Thymus (tissue), 14 donors: ENCODE measurements at places on chromosomes 1 and 21. TPM values are rescaled to one million over a fixed set of nuclear protein-coding genes. Genes with fewer than 3 reads are reported as not detected.
A peak's percentile ranks its signal among the peaks of the same experiment; 100 is the strongest.

DNA sequence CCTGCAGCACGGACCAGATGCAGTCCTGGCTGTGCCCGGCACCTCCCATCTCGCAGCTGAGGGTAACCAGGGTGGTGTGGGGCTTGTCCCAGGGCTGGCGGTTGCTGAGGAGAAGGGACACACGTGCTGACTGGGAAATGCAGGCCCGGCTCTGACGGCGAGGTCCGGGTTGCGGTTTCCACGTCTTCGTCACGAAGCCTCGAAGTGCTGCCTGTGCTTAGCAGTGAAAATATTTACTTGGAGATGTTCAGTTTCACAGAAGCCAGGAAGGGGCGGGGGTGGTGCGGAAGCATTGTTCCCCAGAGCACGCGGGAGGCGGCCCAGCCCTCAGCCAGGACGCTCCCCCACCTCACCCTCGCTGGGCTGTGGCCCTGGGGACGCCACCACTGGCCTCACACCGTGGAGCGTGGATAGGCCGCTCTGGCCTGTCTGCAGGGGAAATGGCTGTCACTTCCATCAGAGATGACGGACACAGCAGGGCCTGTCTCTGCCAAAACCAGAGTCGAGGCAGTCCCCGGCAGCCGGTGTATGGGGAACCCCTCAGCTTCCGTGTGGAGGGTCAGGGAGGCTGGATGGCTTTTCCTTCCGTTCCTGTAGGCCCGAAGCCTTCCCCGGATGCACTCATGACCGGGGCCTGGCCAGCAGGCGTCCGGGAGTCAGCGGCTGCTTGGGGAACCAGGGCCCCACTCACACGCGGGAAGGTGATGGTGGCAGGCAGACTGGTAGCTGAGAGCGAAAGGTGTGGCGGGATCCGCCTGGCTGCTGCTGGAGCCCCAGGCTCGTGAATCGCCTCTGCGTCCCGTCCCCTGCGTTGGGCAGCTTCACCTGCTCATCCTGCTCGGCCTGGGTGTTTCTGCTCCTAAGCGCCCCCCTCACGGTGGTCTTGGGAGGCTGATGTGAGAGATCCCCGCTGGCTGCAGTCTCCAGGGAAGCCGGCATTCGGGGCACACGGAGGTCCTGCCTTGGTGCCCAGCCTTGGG, 14.7 kb upstream of the POFUT2 start:
- H3K27me3 ChIP-seq = peaks cover 3% of the 10 kb centered on the region
- no peak overlapping the region for H3K4me3 ChIP-seq
- H3K36me3 ChIP-seq = no peaks in the 10 kb centered on the region
- no peak for DNase-seq
- H3K4me1 ChIP-seq = peaks cover 13% of the 10 kb centered on the region

Gene SH2D1B
- 0.47 TPM for total RNA-seq

GRCh38 chr1:3481836-3482375, 27.4 kb downstream of the ARHGEF16 start:
- no peak overlapping the region for H3K27ac ChIP-seq
- no peaks in the 10 kb centered on the region for H3K27me3 ChIP-seq
- no peaks in the 10 kb centered on the region for H3K36me3 ChIP-seq
- H3K4me3 ChIP-seq = no peak overlapping the region
- DNase-seq = no peak

- H3K4me3 ChIP-seq = no peak overlapping the region
- no peak for DNase-seq
- no peaks in the 10 kb centered on the region for H3K27me3 ChIP-seq
- H3K27ac ChIP-seq = no peak overlapping the region
- H3K36me3 ChIP-seq = peaks cover 4% of the 10 kb centered on the region
Observed at GRCh38 chr1:13751458-13751871, 51.5 kb downstream of the PRDM2 start.

- H3K27ac ChIP-seq = no peak overlapping the region
- H3K27me3 ChIP-seq = peaks cover 24% of the 10 kb centered on the region
- no peak for DNase-seq
- H3K4me3 ChIP-seq = no peak overlapping the region
Observed at GRCh38 chr1:205500240-205501233, 3.9 kb upstream of the CDK18 start.

- no peak overlapping the region for H3K27ac ChIP-seq
- no peaks in the 10 kb centered on the region for H3K36me3 ChIP-seq
- no peak overlapping the region for H3K4me3 ChIP-seq
- DNase-seq = no peak
- no peaks in the 10 kb centered on the region for H3K27me3 ChIP-seq
Observed at GRCh38 chr1:87279536-87279875, 49.2 kb upstream of the LMO4 start.

Gene FBXO44
- 8.6 TPM for total RNA-seq

Gene HCN3
- 0.76 TPM for total RNA-seq

GRCh38 chr1:41835485-41835884, 83.2 kb downstream of the HIVEP3 start:
- H3K27me3 ChIP-seq = no peaks in the 10 kb centered on the region
- no peak overlapping the region for H3K4me3 ChIP-seq
- H3K27ac ChIP-seq = no peak overlapping the region
- DNase-seq = no peak
- no peaks in the 10 kb centered on the region for H3K4me1 ChIP-seq
- no peaks in the 10 kb centered on the region for H3K36me3 ChIP-seq

DNA sequence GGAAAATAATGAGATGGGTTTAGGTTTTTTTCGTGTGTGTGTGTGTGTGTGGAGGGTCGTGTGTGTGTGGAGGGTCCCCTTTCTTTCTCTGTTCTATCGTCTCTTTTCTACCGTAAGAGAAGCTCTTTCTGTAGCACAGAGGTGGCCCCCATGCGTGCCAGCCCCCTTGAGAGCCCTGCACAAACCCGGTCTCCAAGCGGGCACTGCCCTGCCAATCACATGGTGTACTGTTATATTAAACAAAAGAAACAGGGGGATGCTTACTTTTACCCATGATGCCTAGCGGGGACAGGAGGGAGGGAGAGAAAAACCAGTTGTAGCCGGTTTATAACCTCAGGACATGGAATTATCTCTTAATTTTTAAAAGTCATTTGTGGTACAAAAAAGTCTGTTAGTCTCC, 41.0 kb downstream of the GATAD2B start:
- H3K27me3 ChIP-seq = no peaks in the 10 kb centered on the region
- H3K27ac ChIP-seq = peak overlapping the region; percentile 68
- H3K36me3 ChIP-seq = no peaks in the 10 kb centered on the region
- H3K4me1 ChIP-seq = peaks cover 3% of the 10 kb centered on the region

GRCh38 chr1:70727886-70728489, 316.9 kb downstream of the CTH start:
- DNase-seq = no peak
- no peaks in the 10 kb centered on the region for H3K27me3 ChIP-seq
- no peaks in the 10 kb centered on the region for H3K36me3 ChIP-seq
- no peaks in the 10 kb centered on the region for H3K4me1 ChIP-seq
- no peak overlapping the region for H3K27ac ChIP-seq

GRCh38 chr1:181583598-181583997, 100.3 kb downstream of the CACNA1E start:
- H3K27me3 ChIP-seq = no peaks in the 10 kb centered on the region
- DNase-seq = no peak
- H3K27ac ChIP-seq = no peak overlapping the region
- no peaks in the 10 kb centered on the region for H3K4me1 ChIP-seq
- H3K4me3 ChIP-seq = no peak overlapping the region

GRCh38 chr1:216670118-216670883, 52.9 kb downstream of the ESRRG start:
- H3K36me3 ChIP-seq = no peaks in the 10 kb centered on the region
- H3K27me3 ChIP-seq = no peaks in the 10 kb centered on the region
- H3K4me1 ChIP-seq = no peaks in the 10 kb centered on the region
- no peak for DNase-seq

DNA sequence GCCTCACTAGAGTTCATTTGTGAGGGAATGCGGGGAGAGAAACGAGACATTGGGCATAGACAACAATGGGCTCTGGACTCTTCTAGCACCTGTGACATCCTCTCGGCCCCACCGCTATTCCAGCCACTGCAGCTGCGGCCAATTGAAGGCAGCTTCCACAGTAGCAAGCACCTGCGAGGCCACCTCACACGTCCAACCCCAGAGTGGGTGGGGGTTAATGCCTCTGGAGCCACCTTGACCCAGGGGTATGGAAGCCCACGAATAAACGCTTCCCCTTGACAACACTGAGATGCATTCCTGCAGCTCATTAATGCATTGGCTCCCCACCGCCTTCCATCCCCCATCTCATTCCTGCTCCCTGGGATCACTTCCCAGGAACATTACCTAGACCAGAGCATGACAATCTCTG, 104.4 kb downstream of the GLIS1 start:
- no peak overlapping the region for H3K27ac ChIP-seq
- H3K4me3 ChIP-seq = no peak overlapping the region
- H3K27me3 ChIP-seq = no peaks in the 10 kb centered on the region
- no peak for DNase-seq
- peaks cover 3% of the 10 kb centered on the region for H3K4me1 ChIP-seq

DNA sequence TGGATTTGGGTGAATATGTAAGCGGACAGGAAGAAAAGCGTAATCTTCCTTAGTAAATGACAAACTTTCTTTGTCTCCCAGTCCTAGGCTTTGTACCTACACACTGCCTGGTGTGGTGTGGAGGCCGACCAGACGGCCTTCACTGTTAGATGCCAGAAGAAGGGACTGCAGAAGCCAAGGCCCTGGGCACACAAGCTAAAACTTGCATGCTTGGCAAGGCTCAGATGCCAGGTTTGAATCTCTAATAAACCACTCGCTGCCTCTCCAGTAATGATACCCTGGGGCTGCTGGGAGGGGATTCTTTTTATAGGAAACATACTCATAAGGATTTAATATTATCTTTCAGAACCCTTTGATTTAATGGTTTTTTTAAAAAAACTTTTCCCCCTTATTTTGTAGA, 263.8 kb downstream of the PTPRC start:
- H3K27me3 ChIP-seq = no peaks in the 10 kb centered on the region
- no peaks in the 10 kb centered on the region for H3K4me1 ChIP-seq

GRCh38 chr1:156599811-156600210, 1.5 kb downstream of the GPATCH4 start:
- no peaks in the 10 kb centered on the region for H3K27me3 ChIP-seq
- no peak overlapping the region for H3K4me3 ChIP-seq
- H3K27ac ChIP-seq = no peak overlapping the region
- peaks cover 7% of the 10 kb centered on the region for H3K4me1 ChIP-seq
- peaks cover 16% of the 10 kb centered on the region for H3K36me3 ChIP-seq

DNA sequence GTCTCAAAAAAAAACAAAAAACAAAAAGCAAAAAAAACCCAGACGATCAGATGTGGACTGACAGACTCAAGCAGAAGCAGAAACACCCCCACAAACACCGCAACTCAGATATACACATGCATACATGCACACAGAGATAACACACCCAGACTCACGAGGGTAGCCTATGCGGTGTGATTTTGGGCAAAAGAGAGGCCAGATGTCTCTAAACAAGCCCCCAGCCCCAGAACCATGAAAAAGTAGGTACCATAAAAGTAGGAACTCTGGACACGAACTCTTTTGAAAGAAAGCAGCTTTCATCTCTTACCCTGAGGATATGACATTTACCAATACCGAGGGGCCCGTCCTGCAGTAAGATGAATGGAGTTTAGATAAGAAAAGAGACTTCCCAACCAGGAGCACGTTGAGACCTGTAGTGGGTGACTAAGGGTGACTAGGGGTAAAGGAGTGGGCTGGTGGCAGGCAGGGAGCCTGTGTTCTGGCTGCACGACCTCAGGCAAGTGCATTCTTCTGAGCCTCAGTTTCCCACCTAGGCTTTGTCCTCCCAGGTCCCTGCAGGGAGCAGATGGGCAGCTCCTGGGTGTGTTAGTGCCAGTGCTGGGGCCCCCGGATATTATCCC, 1.5 kb upstream of the TINAGL1 start:
- peaks cover 2% of the 10 kb centered on the region for H3K4me1 ChIP-seq
- DNase-seq = no peak
- no peak overlapping the region for H3K27ac ChIP-seq
- H3K36me3 ChIP-seq = no peaks in the 10 kb centered on the region

DNA sequence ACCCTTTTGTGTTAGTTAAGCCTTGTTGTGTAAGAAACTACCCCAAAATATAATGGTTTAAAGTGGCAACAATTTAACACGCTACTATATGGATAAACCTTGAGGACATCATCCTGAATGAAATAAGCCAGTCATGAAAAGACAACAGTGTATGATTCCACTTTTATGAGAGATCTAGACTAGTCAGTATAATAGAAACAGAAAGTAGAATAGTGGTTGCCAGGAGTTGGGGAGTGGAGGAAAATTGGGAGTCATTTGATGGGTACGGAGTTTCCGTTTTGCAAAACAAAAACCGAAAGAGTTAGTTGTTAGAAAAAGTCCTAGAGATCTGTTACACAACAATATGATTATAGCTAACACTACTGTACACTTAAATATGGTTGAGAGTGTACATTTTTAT, 16.0 kb upstream of the CHIA start:
- no peaks in the 10 kb centered on the region for H3K36me3 ChIP-seq
- H3K4me1 ChIP-seq = peaks cover 4% of the 10 kb centered on the region
- no peak overlapping the region for H3K27ac ChIP-seq
- no peak for DNase-seq
- H3K4me3 ChIP-seq = no peak overlapping the region

Gene SAMD11
- total RNA-seq = 0.38 TPM
